ENCODE measurements at places on chromosomes 1 and 21.

GRCh38 chr1:67734323-67734690, 49.3 kb downstream of the GADD45A start:
- no peak for DNase-seq

GRCh38 chr1:2194319-2194897, at the start of gene FAAP20:
Gene FAAP20, minus strand, starts transcription at chr1:2194772. Its CDS starts 23 bp downstream, at chr1:2194749.
- DNase-seq, result no peak

GRCh38 chr1:41629141-41629540, 144.7 kb upstream of the EDN2 start:
- DNase-seq, result no peak

DNA sequence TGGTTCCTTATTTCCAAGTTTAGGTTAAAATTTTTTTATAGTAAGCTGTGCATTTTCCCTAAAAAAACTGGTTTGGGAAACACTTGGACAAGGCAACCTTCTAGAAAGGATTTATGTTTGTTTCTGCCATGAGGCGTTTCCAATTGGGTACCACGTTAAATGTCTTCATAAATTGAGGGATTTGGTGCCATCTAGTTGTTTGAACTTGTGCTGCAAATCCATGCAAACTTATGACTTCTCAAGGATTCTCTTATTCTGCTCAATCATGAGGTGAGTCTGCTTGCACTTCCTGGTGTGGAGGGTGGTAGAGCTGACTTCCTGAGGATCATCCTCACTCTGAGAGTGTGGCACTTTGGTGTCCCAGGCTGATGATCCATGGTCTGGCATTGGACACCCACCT, 123.3 kb downstream of the PCNX2 start:
- no peak for DNase-seq

DNA sequence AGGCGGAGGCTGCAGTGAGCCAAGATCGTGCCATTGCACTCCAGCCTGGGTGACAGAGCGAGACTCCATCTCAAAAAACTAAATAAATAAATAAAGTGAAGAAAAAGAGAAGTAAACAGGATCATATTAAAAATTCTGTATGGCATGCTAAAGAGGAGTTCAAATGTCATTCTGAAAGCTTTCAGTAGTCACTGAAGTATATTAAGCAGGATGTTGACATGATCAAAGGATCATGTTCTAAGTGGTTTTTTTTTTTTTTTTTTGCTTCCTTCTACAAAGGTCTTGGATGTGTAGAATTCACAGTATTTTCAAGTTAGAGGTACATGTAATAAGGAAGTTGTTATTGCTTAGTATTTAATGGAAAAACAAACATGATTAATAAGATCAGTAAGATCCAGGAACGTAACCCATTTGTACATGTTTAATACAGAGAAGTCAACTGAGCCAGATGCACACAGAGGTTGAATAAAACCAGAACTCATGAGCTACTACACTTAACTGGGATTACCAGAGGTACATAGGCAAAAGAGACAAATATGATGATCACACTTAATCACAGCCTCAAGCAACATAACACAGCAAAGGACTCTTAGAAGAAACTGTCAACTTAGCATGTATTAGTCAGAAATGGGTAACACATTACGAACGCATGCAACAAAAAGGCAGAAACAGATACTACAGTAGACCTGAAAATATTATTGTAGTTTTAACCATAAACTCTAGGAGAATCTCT, 12.2 kb downstream of the CDC42BPA start:
- DNase-seq, result no peak

DNA sequence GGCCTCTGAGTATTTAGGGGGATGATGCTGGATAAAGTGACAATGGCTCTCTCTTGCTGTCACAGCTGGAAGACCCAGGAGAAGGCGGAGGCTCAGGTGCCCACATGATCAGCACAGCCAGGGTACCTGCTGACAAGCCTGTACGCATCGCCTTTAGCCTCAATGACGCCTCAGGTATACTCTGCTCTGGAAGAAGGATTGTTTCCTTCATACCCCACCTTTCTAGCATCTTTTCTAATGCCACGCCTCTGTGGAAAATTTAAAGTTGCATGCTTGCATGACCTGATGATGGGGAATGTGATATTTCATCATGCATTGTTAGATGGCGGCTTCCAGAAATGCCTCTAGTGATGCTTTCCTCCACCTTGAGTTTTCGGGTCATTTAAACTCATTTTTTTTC, 2.8 kb downstream of the MAP3K7CL start:
- no peak for DNase-seq

GRCh38 chr1:215786997-215787396, 219.9 kb downstream of the KCTD3 start:
- no peak for DNase-seq

- DNase-seq, result no peak
These were observed 395.0 kb downstream of the PTPRU start for GRCh38 chr1:29631361-29631760.

GRCh38 chr1:73009938-73010337, 727.6 kb upstream of the NEGR1 start:
- no peak for DNase-seq

GRCh38 chr1:112872551-112872962, 83.4 kb downstream of the SLC16A1 start:
- no peak for DNase-seq

DNA sequence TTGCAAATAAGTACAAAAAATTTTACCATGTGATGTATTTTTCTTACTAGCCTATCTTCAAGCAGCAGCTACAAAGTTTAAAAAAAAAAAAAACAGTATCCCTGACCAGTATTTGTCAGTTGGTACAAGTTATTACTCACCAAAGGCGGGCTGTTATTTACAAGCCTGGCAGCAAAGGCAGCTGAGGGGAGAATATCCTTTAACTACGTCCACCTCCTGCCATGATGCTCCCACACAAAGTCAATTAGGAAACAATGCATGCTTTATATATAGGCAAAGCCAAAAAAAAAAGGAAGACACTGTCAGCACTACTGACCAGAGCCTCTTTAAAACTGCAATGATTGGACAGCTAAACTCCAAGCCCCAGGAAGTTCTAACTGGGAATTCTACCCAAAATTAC, 13.7 kb downstream of the PSMA5 start:
- DNase-seq, result no peak

- no peak for DNase-seq
These were observed 81.6 kb downstream of the NPHP4 start for GRCh38 chr1:5910666-5911065.

- DNase-seq, result peak; percentile 20
These were observed 69.2 kb upstream of the WLS start for GRCh38 chr1:68301471-68302001.

GRCh38 chr21:42324896-42325295, 9.7 kb upstream of the TFF3 start:
- no peak for DNase-seq

DNA sequence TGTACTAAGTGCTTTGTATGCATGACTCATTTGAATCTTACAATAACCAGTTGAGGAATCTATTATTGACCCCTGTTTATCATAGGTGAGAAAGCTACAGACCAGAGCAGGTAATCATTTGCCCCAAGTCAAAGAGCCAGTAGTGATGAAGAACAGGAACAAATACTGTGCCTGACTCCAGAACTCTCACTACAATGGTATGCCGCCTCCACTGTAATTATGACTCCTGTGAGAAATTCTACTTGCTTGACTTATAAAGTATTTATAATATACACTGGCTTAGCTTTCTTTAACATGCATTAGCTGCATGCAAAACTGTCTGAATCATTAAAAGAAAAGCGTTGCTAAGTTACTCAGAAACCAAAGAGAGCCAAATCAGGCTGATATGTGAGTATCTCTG, 92.6 kb downstream of the ZNF281 start:
- peak; percentile 43 for DNase-seq

DNA sequence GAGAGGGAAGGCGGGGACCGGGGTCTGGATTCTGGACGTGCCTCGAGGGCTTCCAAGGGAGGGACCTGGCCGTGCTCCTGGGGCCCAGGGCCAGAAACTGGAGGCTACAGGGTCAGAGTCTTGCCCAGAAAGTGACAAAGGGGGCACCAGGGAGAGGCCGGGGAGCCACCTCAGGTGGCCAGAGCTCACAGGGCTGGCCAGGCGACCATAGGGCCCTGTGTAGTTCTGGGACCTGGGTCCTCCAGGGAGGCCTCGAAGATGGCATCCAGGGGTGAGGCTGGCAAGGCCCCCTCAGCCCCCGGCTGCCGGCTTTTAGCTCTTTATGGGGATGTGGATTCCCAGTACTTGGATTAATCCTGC, 14.3 kb upstream of the LRRC3 start:
- DNase-seq, result no peak

DNA sequence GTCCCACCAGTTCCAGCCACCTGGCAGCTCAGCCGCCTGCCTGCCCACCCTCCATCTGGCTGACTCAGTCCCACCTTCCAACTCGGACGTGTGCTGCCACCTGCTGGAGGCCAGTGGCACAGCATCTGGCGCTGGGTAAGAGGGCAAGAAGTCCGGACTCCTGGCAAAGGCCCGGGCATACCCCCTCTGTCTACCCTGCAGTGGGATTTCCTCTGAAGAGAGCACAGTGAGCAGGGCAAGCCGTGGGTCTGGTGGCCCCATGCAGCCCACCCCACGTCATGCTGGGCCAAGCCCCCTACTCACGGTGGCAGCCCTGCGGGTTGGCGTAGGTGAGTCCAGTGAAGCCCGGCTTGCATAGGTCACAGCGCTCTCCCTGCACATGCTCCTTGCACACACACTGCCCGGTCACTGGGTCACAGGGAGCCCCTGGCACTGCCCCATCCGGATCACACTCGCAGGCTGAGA, 24.5 kb downstream of the LAMB3 start:
- no peak for DNase-seq

DNA sequence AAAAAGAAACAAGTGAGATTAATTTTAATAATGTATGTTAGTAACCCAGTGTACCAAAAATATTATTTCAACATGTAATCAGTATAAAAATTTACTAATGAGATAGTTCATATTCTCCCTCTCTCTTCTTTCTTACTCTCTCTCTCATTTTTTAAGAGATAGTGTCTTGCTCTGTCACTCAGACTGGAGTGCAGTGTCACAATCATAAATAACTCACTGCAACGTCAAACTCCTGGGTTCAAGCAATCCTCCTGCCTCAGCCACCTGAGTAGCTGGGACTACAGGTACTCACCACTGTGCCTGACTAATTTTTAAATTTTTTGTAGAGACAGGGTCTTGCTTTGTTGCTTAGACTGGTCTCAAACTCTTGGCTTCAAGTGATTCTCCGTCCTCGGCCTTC, 123.9 kb downstream of the NRDC start:
- no peak for DNase-seq

DNA sequence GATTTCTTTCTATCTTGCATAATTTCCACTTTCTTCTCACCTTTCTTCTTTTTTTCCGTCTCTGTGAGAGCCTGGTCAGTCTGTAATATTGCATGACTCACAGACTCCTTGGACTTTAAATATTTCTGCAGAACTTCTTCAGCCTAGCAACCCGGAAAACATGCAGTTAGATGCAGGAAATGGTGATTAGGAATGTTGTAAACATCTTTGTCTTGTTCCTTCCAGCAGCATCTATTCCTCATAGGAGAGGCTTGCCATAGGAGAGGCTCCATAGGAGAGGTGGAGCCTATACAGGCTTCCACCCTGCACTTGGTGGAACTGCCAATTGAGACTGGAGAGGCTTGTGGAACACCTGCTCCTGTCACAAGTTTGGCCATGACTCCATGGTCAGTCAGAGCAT, 10.0 kb downstream of the GBP5 start:
- DNase-seq, result peak; percentile 26

DNA sequence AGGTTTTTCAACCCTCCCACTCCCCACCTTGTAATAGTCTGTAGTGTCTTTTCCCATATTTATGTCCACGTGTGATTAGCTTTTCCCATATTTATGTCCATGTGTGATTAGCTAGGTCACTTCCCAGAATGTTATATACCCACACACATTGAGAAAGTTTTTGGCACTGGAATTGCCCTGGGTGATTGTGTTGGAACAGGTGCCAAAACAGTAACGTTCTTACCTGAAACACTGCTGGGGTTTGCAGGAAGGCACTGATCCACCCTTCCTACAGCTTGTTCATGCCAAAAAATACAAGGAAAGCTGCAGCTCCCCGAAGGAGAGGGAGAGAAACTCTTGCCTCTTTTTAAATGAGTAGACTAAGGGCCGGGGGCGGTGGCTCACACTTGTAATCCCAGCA, 68.0 kb upstream of the CXADR start:
- no peak for DNase-seq

GRCh38 chr1:92201973-92202372, 15.7 kb upstream of the C1orf146 start:
- no peak for DNase-seq

- no peak for DNase-seq
These were observed 1.0 kb upstream of the MFN2 start for GRCh38 chr1:11979028-11979850.

DNA sequence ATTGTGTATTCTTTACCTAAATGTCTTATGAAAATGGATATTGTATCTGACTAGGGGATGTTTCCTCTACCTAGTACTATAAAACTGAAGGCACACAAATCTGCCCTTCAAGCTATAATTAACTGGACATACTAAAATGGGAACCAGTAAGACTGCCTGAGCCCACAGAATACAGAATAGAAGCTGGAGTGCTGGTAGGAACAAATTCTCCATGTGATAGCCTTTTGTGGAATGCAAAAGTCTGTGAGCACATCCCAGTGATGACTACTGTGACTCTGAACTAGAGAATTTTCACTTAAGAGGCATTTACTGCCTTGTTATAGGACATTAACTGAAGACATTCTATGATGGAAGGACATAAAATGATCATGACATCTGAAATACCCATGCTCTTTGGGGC, 30.3 kb downstream of the KIFAP3 start:
- DNase-seq, result no peak

DNA sequence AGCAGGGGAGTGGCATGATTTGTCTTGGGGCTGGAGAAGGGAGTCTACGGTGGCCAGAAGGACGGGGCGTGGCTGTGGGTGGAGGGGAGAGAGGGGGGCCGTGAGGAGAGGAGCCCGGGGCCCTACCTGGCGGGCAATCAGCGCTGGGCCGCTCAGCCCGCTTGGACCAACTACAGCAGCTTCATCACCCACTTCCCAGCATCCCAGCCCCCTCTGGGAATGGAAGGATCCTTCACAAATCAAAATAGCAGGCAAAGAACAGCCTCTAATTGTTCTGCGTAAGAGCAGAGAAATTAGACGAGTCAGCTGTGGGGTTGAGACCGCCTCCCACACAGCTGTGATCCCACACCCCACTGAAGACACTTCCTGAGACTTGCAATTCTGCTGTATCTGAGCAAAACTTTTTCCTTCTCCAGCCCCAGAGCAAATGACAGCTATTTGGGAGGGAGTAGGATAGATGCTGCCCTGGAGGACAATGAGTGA, 43.5 kb downstream of the OPRD1 start:
- no peak for DNase-seq

All from mammary epithelial cell (primary cell).